Left kidney (tissue), 8 donors: ENCODE measurements at places on chromosomes 2 and 18. TPM values are rescaled to one million over a fixed set of nuclear protein-coding genes. Genes with fewer than 3 reads are reported as not detected.

GRCh38 chr2:147549054-147549453 is 295.8 kb upstream of the ACVR2A start:
- no peak for DNase-seq

DLGAP1 gene
- 6.2 TPM for polyA plus RNA-seq

COL3A1 gene
- polyA plus RNA-seq, result 914 TPM

PIK3C3 gene
- 92.5 TPM for polyA plus RNA-seq

- DNase-seq, result no peak
These were observed 174.4 kb upstream of the SPHKAP start for GRCh38 chr2:228355897-228356296.

GRCh38 chr2:70716131-70716743 is 51.8 kb downstream of the ADD2 start:
- no peak for DNase-seq

SPATA3 gene
- not detected for polyA plus RNA-seq

GAL3ST2 gene
- 0.76 TPM for polyA plus RNA-seq

GRCh38 chr2:30747206-30747605 is 60.0 kb downstream of the CAPN13 start:
- no peak for DNase-seq
